NCI-H1694 (cell line): ENCODE measurements at places on chromosomes 6 and 20.

DNA sequence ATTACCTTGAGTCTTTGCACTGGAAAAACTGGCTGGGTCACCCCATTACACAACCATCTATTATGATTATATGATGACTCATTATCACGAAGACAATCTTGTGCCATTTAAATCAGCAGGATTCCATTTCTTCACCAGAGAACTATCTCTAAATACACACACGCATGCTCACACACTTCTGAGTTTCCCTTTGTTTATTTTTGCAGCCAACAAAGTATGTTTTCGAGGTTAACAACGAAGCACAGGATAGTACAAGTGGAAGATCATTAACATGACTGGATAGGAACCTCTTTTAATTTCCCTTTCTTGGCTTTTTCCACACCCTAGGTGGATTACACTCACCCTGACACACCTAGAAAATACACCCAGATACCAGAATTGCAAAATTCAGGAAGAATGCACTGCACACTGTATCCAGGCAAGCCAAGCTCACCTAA is 18.9 kb downstream of the PERP start:
- no peak for DNase-seq

GRCh38 chr6:98975421-98975820 is 27.7 kb upstream of the FBXL4 start:
- DNase-seq = no peak

GRCh38 chr20:19934792-19935491 is 82.2 kb upstream of the NAA20 start:
- DNase-seq = no peak

DNA sequence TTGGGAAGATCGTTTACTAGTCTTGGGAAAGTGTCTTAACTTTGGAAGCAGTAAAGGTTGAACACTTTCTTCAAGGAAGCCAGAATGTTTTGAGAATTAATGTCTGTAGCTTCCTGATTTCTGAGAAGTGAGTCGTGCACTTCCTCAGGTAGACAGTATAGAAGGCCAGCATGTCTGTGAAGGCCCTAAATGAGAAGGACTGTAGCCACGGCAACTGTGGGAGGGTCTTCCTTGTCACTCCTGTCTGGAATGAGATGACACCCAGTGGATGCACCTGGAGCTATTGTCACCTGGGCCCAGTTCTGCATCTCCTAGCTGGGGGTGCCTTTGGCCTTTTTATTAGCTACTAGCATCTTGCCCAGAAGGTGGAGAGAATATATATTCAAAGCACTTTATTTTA is 8.8 kb downstream of the STX16 start:
- DNase-seq = no peak

- DNase-seq = no peak
Measured at GRCh38 chr20:41422953-41423352, 56.3 kb upstream of the EMILIN3 start.

DNA sequence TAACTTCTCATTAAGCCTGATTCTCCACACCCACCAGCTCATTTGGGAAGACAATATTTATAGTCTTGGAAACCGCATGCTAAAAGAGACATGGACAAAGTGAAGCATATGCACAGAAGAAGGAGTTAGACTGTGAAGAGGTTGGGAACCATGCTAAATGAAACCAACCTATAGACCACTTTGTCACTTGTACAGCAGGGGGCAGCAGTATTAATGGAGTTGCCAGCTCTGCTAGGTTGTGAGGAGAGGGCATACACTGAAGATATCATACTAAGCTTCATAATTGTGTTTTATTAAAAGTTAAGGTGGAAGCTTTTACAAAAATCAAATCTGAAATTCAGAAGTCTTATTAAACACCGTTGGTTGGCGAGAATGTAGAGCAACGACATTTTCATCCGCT is 38.3 kb upstream of the HMGCLL1 start:
- DNase-seq = peak; percentile 30

- no peak for DNase-seq
Measured at GRCh38 chr6:39884696-39885095, 49.6 kb downstream of the MOCS1 start.

DNA sequence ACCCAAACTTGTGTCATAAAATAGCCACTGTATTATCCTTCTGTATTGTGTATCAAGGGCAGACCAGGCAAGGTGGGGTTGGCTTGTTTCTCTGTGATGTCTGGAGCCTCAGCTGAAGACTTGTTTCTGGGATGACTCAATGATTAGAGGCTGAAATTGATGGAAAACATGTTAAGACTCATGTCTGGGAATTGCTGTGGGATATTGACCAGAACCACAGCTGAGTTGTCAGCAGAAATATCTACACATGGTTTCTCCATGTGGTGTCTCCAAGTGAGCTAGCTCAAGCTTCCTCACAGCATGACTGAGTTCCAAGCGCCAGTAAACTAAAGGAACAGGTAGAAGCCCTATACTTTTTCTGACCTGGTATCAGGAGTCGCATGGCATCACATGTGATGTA is 128.5 kb upstream of the SYNDIG1 start:
- DNase-seq = no peak

DNA sequence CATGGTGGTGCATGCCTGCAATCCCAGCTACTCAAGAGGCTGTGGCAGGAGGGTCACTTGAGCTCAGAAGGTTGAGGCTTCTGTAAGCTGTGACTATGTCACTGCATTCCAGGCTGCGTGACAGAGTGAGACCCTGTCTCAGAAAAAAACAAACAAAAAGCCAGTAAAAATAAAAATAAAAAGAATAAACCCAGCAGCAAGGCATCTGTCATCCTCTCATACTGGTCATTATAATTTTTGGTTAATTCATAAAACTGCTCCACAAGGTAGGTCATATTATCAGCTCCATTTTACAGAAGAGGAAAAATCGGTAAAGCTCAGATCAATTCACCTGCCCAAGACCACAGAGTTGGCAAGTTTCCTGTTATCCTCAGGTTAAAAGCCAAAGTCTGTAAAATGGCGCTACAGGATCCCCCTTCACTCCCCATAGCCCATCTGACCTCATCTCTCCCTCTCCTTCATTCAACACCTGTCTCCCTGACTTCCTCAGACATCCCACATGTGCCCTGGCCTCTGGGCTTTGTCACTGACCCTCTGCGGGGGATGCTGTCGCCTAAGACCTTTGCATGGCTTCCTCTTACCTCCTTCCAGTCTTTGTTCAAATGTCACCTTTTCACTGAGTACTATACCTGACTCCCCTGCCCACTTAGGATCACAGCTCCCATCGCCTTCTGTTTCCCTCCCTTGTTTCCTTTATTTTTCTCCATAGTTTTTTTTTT is 213.2 kb upstream of the ZNF217 start:
- no peak for DNase-seq

DNA sequence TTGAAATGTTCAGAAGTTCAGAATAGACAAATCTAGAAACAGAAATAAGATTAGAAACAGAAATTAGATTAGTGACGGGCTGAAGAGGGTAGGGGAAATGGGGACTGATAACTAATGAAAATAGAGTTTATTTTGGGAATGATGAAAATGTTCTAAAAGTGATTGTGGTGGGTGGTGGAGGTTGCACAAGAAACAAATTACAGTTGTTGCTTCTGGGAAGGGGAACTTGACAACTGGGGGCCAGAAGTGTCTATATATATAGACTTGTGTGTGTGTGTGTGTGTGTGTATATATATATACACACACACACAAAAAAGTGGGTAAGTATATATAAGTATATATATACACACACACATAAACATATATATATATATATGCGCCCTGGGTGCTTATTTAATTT is 86.5 kb upstream of the RREB1 start:
- no peak for DNase-seq
